ENCODE measurements at places on chromosomes 7 and 10.

- DNase-seq, result no peak
Observed at GRCh38 chr10:69677985-69678654, 48.1 kb downstream of the FAM241B start.

DNA sequence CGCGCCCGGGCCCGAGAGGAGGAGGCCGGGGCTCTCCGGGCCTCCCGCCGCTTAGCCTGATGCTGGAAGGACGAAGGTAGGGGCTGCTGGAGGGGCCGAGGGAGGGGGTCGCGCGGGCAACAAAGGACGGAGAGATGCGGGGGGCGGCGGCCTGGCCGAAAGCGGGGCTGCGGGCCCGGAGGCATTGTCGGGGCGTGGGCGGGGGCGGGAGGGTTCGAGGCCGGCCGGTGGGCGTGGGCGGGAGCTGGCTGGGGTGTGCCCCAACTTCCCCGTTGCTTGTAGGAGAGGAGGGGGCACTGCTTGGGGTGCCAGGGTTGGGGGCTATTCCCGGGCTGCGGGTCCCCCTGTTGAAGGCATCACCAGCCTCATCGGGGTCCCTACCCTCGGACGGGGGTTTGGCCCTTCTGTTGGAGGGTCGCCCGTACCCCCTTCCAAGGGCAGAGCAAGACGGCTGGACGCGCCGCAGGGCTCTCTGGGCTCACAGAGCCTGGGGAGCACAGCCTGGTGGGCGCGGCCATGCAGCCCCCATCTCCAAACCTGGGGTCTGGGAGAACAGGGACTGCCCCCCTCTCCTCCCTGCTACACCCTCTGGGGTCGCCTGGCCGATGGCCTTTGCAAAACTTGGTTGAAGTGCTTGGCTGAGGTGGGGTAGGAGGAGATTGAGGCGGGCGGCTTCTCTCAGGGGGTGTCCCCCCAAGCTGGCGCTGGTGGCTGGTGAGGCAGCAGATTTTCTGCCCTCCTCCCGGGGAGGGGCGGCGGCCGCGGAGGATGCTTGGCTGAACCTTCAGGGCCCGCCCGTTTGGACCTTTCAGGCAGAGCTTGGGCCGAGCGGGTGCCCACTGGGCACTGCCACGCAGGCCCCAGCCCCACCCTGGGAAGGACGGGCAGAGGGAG lies 699 bp downstream of the CLIP2 start:
- DNase-seq, result peak; percentile 52

- DNase-seq, result peak; percentile 30
Observed at GRCh38 chr7:73342645-73343044, 14.7 kb downstream of the FKBP6 start.

GRCh38 chr10:81541517-81541916 lies 333.5 kb upstream of the NRG3 start:
- no peak for DNase-seq

- peak; percentile 82 for DNase-seq
Observed at GRCh38 chr7:130356876-130357611, 12.4 kb downstream of the CPA5 start.

DNA sequence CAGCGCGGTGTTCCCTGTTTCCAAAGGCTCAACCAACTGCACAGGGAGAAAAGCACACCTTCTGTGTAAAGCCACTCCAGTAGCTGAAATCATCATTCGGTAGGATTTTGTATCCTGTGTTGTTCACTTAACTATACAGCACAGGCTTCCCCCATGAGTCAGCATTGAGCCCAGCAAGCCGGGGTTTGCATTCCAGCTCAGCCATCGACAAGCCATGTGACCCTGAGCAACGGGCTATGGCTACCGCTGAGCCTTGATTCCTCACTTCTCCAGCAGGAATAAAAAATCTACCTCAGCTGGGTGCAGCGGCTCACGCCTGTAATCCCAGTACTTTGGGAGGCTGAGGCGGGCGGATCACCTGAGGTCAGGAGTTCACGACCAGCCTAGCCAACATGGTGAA lies 44.1 kb upstream of the ATP6V0A4 start:
- DNase-seq, result peak; percentile 61

GRCh38 chr10:61356354-61356753 lies 96.8 kb downstream of the TMEM26 start:
- no peak for DNase-seq

- no peak for DNase-seq
Observed at GRCh38 chr7:81256991-81257390, 338.1 kb upstream of the SEMA3C start.

DNA sequence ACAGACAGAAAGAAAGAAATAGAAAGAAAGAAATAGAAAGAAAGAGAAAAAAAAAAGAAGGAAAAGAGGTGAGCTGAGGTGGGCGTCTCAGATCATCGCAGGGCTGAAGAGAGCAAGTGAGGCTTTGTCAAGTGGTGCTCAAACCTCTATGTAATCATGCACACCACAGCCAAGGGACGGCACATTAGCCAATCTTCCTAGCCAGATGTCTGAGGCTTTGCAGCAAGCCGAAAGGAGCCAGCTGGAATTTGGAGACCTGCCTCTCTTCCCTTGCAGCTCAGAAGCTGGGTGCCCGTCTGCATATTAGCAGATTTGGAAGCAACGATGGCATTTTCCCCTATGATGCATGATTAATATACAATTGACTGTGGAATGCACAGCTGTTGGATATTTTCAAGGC lies 52.5 kb downstream of the ADRA2A start:
- no peak for DNase-seq

DNA sequence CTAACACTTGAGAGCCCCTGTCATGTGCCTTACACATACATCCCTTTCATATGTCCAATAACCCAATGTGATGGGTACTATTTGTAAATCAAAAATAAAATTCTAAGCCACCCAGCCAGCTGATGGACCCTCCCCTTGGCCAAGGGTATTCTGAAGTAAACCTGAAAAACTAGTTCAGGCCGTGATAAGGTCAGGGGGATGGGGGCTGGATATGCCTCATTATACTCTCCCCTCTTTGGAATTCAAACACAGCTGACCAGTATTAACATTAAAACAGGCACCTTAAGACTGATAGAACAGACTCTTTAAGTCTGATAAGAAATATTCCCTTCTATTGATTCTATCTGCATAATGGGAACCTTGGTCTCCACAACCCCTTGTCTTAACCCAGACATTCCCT lies 51.9 kb downstream of the SLC16A9 start:
- DNase-seq, result no peak

- no peak for DNase-seq
Observed at GRCh38 chr7:111711426-111712065, 149.3 kb upstream of the IMMP2L start.

DNA sequence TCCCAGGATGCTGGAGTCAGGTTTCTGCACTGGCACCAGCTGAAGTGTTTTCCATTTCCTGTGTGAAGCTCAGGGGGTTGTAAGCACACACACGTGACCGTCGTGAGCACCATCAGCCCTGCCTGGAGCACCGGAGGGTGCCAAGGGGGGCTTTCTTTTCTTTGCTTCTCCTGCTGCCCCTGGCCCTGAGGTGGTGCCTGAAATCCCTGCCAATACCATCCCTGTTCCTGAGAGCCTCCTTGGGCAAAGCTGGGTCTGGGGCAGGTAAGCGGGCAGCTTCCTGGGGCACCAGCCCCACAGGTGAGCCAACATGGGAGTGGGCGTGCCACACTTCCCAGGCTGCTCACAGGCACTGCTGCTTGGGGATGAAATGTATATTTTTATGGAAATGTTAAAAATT lies 593.6 kb downstream of the DNAJB6 start:
- no peak for DNase-seq

- DNase-seq, result peak; percentile 94
Observed at GRCh38 chr10:4316161-4316810, 509.7 kb upstream of the AKR1E2 start.

GRCh38 chr7:101922631-101923601 lies 105.5 kb downstream of the CUX1 start:
- no peak for DNase-seq

- DNase-seq, result no peak
Observed at GRCh38 chr7:23475576-23475839, 5.2 kb upstream of the IGF2BP3 start.

DNA sequence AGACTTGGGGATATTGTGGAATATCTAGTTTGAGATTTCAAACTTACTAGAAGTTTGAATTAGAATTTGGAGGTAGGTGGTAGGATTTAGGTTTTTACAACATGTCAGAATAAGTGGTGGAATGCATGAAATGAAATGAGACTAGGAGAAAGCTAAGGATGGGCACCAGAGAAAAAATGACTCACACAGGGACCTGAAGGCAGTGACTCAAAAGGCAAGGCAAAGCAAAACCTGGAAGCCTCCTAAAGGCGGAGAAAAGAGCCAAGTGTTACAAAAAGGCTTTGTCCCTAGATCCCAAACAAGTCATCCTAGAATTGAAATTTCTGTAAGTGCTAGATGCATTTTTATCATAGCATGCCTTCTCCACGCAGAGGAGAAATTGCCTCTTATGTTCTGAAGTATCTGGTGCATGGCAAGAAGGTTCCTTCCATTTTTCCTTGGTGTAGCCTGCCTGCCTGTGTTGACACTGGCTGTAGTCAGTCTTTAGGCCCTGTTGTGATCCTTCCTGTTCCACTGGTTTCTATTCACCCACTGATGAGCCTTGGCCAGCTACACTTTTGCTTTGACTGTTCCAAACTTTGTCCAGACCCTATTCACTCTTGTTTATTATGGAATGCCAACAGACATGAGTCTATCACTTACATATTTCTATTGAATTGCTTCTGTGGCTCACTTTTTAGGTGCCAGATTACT lies 109.3 kb downstream of the ETV1 start:
- DNase-seq, result peak; percentile 76

- DNase-seq, result no peak
Observed at GRCh38 chr10:124997306-124997705, 55.4 kb downstream of the ZRANB1 start.

GRCh38 chr10:33817605-33818004 lies 483.1 kb upstream of the NRP1 start:
- no peak for DNase-seq

DNA sequence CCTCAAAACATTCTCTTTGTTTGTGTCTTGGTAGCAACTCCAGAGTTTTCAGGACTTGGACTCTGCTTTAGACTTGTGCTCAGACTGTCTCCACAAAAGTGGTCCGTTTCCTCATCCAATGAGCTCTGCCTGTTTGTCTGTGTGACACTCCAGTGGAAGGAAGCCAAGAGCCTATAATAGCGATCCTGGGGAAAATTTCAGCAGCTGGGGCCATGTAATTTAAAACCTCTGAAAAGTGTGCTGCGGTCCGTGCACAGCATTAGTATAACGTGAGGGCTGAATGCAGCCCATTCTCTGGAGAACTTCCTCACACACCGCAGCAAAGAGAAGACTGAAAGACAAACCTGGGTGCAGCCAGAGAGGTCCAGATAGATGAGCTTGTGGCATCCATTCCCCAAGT lies at the start of gene LRRC17:
Gene LRRC17, plus strand, starts transcription at position 259 of the 400 bp plus-strand sequence. CDS start 20,914 bp downstream, outside the sequence.
- DNase-seq, result peak; percentile 81

DNA sequence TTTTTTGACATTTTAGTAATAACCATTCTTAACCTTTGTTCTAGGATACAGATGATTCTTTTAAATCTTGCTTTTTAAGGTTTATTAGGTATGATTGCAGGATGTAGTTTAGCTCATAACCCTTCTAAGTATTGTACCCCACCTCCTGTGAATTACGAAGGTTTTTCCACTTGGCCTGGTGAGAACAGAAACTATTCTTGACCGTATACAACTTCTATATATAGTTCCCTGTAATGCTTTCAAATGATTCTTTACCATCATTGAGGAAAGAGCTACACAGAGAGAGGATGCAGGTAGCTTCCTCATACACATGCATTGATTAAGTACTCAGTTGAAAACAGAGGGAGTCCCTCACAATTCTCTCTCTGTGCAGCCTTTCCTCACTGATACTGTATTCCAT lies 86.3 kb downstream of the PALS2 start:
- DNase-seq, result no peak

GRCh38 chr10:60916025-60916424 lies 28.0 kb downstream of the RHOBTB1 start:
- DNase-seq, result no peak

DNA sequence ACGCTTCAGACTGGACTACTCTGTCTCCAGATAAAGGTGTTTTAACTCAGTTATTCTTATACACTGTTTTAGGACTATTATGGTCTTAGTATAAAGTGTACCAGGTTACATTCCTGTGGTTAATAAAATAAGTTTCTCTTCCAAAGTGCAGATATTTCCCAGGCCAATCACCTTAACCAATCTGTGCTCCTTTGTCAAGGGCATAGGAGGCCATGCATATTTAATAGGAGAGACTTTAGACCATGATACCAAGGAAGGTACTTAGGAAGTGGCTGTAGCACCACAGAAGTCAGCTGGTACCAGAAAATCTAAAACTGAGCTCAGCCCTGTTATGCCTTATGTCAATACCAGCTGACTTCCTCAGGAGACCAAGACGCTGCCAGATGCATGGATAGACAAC lies 226.5 kb upstream of the TMEM72 start:
- no peak for DNase-seq
